ENCODE measurements at places on chromosomes 5 and 9. TPM values are rescaled to one million over a fixed set of nuclear protein-coding genes. Genes with fewer than 3 reads are reported as not detected.

The F2RL1 gene
- total RNA-seq = 122 TPM

DNA sequence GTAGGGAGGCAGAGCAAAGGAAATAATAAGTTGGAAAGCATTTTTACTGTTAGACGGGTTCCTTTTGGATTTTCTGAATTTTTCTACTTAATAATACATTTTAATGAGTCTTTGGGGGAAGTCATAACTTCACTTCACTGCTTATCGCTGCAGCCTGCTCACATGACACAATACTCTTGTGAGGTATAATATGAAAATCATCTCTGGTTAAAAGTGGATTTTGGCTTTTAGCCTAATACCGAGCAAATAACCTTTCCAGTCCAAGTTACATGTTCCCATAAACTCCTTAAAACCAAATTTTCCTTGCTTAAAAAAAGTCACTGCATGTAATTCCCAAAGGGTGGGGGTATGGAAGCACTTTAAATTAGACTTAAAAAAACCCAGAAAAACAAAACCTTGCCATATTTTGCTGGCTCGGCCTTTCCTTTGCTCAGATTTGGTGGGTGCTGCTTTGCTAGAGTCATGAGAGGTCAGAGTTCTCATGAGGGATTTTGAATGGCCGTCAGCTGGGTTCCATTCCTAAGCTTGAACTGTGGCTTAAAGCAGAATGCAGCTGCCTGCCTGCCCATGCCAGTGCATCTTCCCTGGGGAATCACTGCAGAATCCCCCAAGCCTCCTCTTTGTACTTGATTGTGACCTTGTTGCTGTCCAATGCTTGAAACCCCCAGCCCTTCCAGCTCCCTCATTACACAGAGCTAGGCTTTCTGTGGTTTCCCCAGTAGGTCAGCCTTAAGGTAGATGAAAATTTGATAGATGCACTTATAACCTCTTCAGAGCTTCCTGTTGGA lies 331.8 kb downstream of the KDM4C start:
- no peak overlapping the region for H3K4me3 ChIP-seq
- H3K27me3 ChIP-seq = no peaks in the 10 kb centered on the region
- no peak overlapping the region for H3K27ac ChIP-seq

DNA sequence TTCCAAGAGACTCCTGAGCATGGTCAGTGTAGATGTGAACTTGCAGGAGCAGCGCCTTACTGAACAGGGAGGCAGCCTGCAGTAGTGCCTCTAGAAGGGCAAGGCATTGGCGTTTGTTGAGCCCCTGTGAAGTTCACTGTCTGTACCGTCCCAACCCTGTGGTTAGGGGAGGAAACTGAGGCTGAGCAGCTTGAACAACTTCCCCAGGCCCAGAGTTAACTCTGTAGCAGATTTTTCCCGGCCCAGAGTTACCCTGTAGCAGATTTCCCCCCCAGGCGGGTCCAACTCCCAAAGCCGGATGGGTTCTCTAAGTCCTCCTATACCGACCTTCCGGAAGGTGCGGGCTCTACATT lies 9.6 kb downstream of the LMX1B start:
- H3K36me3 ChIP-seq = peaks cover 7% of the 10 kb centered on the region
- H3K4me3 ChIP-seq = no peak overlapping the region
- peaks cover 75% of the 10 kb centered on the region for H3K27me3 ChIP-seq
- no peak overlapping the region for H3K27ac ChIP-seq
- H3K4me1 ChIP-seq = no peaks in the 10 kb centered on the region

The PSMB7 gene
- total RNA-seq = 137 TPM

The PCDHB10 gene
- total RNA-seq = 1.2 TPM

The PWWP2A gene
- total RNA-seq = 33.4 TPM

DNA sequence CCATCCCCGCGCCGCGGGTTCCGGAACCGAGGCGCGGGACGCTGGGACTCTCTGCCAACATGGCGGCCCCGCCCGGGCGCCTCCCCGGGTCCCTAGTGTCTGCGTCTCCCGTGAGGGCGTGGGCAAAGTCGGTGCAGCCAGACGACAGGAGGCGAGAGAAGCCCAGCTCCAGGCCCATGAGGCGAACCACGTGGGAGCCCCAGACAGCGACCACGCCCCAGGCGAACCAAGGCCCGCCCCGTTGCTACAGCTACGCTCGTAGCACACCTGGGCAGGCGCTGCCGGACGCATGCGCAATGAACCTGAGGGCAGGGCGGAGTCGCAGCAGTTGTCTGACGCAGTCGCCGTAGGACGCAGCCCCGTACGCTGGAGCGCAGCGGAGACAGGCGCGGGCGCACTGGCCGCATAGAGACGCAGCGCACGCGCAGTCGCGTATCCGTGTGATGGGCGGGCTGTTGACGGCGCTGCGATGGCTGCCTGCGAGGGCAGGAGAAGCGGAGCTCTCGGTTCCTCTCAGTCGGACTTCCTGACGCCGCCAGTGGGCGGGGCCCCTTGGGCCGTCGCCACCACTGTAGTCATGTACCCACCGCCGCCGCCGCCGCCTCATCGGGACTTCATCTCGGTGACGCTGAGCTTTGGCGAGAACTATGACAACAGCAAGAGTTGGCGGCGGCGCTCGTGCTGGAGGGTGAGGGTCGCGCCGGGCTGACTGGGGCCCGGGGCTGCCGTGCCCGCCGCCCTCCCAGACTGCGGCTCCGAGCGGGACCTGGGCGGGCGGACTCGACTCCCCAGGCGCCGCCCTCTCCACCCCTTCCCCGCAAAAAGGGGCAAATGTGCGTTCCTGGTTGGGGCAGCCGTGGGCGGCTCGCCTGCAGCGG lies at the start of gene MAN1B1:
Gene MAN1B1 (plus strand): TSS at position 455 of the 878 bp plus-strand sequence. CDS start 15 bp downstream, at position 470.
- peak; percentile 98 for DNase-seq
- no peaks in the 10 kb centered on the region for H3K27me3 ChIP-seq
- peak within 1 kb of the TSS; percentile 92 for H3K27ac ChIP-seq
- H3K4me1 ChIP-seq = peaks cover 6% of the 10 kb centered on the region
- peaks cover 49% of the 10 kb centered on the region for H3K36me3 ChIP-seq

DNA sequence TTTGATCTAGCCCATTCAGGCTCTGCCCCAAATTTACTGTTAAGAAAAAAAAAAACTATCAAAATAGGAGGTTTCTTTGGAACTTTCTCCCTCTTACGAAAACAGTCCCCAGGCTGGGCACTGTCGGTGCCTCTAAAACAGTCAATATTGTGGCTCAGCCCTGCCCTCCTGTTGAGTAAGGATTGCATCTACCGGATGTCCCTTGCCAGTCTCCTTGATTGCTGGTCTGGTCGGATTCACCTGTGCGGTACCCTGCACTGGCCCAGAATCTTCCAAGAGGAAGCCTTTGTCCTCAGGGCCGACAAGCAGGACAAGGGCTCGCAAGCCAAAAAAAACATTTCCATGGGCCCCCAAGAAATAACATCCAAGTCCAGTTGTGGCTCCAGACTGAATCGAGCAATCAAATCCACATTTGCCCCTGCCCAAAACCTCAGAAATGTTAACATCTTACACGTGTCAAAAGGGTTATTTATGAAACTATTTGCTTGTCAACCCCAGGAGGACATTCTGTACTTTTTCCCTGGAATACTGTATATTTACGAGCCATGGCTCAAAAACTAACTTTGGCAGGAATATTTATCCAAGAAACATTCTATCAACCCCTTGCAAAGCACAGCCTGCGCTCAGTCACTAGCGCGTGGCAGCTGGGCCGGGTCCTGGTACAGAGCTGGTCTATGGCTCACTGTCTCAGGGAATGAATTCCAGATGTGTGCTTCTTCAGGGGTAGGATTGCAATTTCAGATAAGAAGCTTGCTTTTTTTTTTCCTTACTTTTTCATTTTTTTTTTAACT lies 129.2 kb upstream of the ADRA1B start:
- no peaks in the 10 kb centered on the region for H3K27me3 ChIP-seq
- H3K27ac ChIP-seq = no peak overlapping the region
- no peak overlapping the region for H3K4me3 ChIP-seq
- H3K4me1 ChIP-seq = peaks cover 17% of the 10 kb centered on the region
- DNase-seq = no peak
- no peaks in the 10 kb centered on the region for H3K36me3 ChIP-seq

DNA sequence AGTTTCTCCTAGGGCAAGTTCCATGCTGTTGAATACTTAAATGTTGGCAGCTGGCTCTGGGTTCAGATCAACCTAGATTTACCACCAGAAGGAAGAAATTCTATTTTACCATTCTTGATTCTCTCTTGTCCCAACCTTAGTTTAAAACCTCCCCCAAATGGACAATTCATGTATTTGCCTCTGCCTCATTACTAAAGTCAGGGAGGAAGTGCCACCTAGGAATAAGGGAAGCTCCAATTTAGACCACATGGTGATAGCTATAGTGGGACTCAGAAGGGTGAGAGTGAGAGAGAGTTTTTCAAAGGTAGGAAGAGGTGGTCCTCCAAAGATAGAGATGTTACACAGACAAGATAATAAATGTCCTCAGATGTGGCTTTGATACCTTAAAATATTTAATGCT lies 53.4 kb upstream of the PAM start:
- no peaks in the 10 kb centered on the region for H3K27me3 ChIP-seq
- no peak overlapping the region for H3K27ac ChIP-seq
- H3K4me1 ChIP-seq = no peaks in the 10 kb centered on the region
- no peak for DNase-seq
- no peaks in the 10 kb centered on the region for H3K36me3 ChIP-seq
- H3K4me3 ChIP-seq = no peak overlapping the region

- peaks cover 15% of the 10 kb centered on the region for H3K36me3 ChIP-seq
- no peak for DNase-seq
- no peak overlapping the region for H3K27ac ChIP-seq
- no peak overlapping the region for H3K4me3 ChIP-seq
These were observed 28.5 kb downstream of the GOLGA2 start for GRCh38 chr9:128247226-128247803.

GRCh38 chr9:20364959-20365358 lies 257.3 kb downstream of the MLLT3 start:
- no peaks in the 10 kb centered on the region for H3K36me3 ChIP-seq
- no peaks in the 10 kb centered on the region for H3K4me1 ChIP-seq
- no peak for DNase-seq
- no peak overlapping the region for H3K4me3 ChIP-seq

DNA sequence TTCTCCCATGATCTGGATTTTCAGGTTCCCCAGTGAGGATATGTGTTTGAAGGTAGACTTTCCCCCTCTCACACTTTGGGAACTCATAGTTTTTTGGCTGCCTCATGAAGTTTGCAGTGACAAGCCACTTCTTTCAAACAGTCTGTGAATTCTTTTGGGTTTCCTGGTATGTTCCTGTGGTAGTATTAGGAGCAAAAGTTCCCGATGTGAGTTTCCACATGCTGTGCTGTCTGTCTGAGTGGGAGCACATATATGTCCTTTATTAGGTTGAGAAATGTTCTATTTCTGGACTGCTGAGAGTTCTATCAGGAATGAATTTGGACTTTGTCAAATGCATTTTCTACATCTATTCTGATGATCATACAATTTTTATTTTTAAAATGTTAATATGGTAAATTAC lies 273.2 kb upstream of the TARS1 start:
- H3K27me3 ChIP-seq = no peaks in the 10 kb centered on the region
- no peak overlapping the region for H3K4me3 ChIP-seq
- H3K36me3 ChIP-seq = no peaks in the 10 kb centered on the region
- no peaks in the 10 kb centered on the region for H3K4me1 ChIP-seq
- no peak for DNase-seq

The NDUFS6 gene
- total RNA-seq = 42.5 TPM

The PCDHB4 gene
- not detected for total RNA-seq

The TXNDC8 gene
- total RNA-seq = not detected

- no peaks in the 10 kb centered on the region for H3K27me3 ChIP-seq
- no peaks in the 10 kb centered on the region for H3K36me3 ChIP-seq
- no peak overlapping the region for H3K4me3 ChIP-seq
- H3K4me1 ChIP-seq = no peaks in the 10 kb centered on the region
These were observed 334.0 kb downstream of the ASTN2 start for GRCh38 chr9:117080765-117081390.

The CDH9 gene
- total RNA-seq = not detected

DNA sequence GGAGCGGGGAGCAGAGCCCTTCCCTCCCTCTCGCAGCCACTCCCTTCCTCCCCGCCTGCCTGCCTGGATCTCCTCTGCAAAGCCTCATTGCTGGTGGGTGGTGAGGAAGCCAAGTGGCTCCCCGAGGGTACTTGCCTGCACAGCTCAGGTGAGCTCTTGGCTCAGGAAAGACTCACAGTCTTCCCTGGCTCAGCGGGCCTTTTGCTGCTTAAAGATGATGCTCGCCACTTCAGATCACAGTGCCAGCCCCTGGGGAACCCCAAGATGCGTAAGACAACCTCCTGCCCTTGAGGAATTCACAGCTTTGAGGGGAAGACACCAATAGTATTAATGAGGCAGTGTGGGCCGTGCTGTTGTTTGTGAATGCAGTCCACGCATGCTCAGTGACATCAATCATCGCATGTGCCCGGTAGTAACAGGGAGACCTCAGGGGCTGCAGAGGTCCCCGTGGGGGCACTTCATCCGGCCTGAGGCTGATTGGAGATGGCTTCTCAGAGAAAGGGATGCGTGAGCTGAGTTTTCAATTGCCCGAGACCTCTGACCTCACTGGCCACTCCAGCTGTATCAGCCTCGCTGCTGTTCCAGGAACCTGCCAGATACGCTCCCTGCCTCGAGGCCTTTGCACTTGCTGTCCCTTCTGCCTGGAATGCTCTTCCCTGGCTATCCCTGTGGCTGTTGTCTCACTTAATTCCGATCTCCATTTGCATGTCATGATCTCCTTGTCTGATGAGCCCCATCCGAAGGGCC lies 36.8 kb downstream of the ERGIC1 start:
- H3K4me1 ChIP-seq = no peaks in the 10 kb centered on the region
- no peak for DNase-seq
- no peak overlapping the region for H3K4me3 ChIP-seq
- H3K36me3 ChIP-seq = peaks cover 5% of the 10 kb centered on the region

Data from Calu3 (cell line).